ENCODE measurements at places on chromosomes 7 and 10.
A peak's percentile ranks its signal among the peaks of the same experiment; 100 is the strongest.

DNA sequence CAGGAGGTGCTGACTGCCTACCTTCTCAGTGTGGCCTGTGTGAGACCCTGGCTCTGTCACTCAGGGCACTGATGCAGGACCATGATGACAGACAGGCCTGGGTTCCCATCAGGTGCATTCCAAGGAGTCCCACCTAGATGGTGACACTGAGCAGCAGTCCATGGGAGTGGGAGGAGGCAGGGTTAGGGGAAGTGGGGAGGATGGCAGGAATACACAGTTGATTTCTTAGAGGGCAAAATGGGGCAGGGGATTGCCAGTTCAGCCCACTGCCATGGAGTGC lies 155.0 kb downstream of the SH3PXD2A start:
- DNase-seq, result no peak

GRCh38 chr7:142002179-142002578 lies 6.5 kb downstream of the MGAM start:
- DNase-seq, result peak; percentile 62

- DNase-seq, result no peak
These were observed 256.4 kb downstream of the FZD1 start for GRCh38 chr7:91520645-91521044.

DNA sequence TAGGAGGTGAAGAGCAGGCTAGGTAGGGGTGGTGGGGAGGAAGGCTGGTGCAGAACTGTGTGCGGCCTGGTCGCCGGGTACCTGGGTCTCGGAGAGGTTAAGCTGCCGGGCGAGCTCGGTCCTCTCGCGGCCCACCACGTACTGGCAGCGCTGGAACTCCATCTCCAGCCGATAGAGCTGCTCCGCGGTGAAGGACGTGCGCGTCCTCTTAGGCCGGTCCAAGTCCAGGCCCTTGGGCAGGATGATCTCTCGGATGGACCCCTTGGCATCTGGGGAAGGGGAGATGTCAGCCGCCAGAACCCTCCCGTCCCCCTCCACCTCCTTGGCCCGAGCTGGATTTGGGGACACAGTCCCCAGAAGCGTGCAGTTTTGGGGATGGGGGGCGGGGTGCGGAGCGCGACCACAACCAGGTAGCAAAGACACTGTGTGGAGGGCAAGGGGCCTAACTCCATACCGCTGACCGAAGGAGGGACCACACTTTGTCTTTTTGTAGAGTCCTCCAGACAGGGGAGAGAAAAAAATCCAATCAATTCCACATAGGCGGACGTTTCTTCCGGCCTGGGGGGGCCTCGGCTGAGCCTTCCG lies 1.6 kb downstream of the VAX1 start:
- DNase-seq, result no peak

GRCh38 chr10:110973400-110973799 lies 54.0 kb downstream of the SHOC2 start:
- no peak for DNase-seq

- no peak for DNase-seq
These were observed 63.3 kb upstream of the DNAJB12 start for GRCh38 chr10:72417971-72418370.

- no peak for DNase-seq
These were observed 500.8 kb downstream of the AUTS2 start for GRCh38 chr7:70098905-70099672.

GRCh38 chr10:72173262-72173618 lies 42.6 kb upstream of the ANAPC16 start:
- DNase-seq, result no peak

DNA sequence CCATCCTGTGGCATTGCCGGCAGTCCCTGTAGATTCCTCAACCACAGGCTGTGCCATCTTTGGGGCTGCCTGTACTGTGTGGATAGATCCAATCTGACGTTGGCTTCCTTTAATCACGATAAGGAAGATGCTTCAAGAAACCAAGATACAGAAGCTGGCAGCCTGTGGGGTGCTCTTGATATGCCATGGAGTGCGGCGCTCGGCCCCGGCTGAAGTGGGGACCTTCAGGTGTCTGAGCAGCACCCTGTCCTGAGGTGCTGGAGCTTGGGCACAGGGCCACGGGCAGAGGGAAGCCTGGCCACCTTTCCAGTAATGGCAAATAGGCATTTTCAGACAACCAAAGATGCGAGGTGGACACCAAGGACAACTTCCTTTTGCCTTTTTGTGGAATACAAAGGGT lies 139.5 kb downstream of the ACTR3B start:
- DNase-seq, result no peak

DNA sequence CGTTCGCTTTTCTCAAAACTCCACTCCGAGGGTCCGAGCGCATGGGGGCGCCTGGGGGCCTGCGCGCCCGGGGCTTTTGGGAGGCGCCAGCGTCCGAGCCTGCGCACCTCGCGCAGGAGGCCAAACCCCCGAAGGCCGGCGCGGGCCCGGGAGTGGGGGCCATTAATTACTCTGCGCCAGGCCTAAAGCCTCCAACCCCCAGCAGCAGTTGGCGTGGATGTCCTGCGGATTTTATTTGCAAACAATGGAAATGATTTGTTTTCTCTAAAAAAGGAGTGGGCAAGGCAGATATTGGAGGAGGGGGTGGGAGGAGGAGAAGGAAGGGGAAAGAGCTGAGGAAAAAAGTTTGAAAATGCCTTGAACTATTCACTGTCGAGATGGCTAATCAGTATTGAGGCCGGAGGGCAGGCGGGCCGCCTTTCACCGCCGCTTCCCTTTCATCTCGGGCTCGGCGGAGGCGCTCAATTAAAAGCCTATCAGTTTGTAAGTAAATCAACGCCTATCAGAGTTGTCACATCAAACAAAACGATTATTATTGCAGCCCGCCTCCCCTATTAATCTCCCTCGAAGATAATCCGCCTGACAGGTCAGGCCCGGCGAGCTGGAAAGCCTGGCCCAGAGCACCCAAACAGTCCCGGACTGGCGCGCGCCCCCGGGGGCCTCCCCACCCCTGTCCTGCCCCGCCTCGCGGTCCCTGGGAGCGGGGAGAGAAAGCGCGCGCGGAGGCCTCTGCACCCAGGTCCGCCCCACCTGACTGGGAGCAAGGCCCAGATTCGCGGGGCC lies 3.4 kb upstream of the ZNF503 start:
- no peak for DNase-seq

DNA sequence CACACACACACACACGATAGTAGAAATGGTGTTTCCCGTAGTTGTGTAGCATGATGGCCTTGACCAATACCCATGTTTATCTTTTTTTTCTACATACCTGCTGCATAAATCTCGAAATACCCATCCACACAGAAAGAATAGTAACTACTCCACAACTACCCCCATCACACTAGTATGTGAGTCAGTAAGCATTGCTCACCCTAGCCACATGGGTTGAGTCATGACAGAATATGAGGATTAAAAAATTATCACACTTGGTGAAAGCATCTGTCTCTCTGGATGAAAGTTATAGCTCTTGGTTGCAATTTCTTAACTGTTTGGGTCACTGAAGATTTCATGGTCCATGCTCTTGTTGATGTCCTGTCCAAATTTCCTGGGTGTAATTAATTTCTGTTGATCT lies 103.4 kb upstream of the MDFIC start:
- DNase-seq, result peak; percentile 93

DNA sequence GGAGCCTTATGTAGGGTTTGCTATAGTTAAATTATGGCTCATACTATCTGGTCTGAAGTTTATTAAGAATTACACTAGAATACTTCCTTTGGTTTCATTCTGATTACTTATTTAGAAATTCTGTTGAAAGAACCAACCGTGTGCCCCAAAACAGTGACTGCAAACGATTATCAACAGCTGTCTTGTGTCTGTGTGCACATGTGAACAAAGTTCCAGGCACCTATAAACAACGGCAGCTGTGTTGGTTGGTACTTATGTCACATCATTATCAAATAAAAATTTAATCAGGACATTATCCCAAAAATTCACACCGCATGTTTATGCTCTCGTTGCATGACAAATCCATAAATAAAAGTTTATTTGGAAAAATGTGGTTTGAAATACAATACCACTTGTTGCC lies 80.6 kb downstream of the USP6NL start:
- DNase-seq, result no peak

DNA sequence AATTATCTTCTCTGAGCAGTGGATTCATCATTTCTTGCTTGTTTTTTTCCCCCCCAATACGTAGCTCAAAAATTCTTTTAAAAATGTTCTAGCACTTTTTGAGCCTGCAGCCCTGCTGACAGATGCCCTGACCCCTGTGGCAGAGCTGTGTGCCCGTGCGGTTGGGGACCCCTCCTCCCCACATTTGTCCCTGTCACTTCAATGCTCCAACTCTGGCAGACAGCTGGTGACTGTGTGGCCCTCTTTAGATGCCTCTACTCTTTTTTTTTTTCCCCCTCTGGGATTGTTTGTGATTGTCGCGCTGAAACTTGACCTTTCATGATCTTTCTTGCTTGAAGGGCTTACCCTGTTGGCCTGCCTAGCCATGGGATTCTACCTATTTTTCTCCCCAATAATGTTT lies 214.1 kb downstream of the TMEM178B start:
- no peak for DNase-seq

DNA sequence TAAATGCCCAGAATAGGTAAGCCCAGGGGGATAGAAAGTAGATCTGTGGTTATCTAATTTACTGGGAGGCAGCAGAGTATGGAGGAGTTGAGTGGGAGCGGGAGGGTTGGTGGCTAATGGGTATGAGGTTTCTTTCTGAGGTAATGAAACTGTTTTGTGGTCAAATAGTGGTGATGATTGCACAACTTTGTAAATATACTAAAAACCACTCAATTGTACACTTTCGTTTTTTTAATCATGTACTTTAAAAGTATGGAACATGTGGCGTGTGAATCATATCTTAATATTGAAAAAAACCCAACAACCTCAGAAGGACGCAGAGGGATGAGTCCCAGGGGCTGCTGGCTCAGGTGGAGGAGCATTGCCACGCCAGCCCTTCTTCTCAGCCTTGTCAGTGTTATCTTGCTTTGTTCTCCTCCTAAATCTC lies 118.1 kb downstream of the WDR11 start:
- peak; percentile 77 for DNase-seq

GRCh38 chr10:71404503-71405295 lies 8.0 kb downstream of the CDH23 start:
- no peak for DNase-seq

DNA sequence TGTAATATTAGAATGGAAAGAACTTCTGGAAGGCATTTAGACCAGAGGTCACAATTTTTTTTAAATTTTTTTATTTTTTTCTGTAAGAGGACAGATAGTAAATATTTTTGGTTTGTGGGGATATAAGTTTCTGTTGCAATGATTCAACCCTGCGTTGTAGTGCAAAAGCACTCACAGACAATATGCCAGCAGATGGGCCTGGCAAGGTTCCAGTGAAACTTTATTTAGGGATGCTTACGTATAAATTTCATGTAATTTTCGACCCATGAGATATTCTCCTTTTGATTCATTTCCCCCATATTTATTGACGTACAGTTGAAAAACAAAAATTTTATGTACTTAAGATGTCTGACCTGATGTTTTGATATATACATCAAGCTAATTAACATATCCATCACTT lies 72.8 kb upstream of the NMT2 start:
- no peak for DNase-seq
